Cardiac muscle cell (in vitro differentiated cells and primary cell): ENCODE measurements at places on chromosomes 4 and X. TPM values are rescaled to one million over a fixed set of nuclear protein-coding genes. Genes with fewer than 3 reads are reported as not detected.

DNA sequence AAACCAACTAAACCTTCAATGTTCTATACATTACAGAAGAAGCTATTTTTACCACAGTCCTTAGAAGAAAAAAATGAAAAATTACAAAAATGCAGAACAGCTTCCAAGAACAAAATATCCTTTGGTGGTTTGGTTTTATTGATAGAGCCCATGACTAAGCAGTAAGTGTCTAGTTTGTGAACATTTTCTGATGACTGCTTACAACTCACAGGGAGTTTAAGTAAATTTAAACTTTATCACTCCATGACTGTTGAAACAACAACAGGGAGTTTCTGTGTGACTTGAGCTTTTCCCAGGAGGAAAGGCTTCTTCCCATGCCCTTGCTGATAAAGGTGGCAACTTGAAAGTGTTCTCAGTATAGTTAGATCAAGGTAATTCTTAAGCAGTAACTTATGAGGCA, 2.9 kb downstream of the PF4 start:
- no peaks in the 10 kb centered on the region for H3K27me3 ChIP-seq
- H3K4me1 ChIP-seq: no peaks in the 10 kb centered on the region
- no peak overlapping the region for H3K4me3 ChIP-seq
- DNase-seq: peak; percentile 87

- peaks cover 18% of the 10 kb centered on the region for H3K4me1 ChIP-seq
- no peak overlapping the region for H3K27ac ChIP-seq
- no peaks in the 10 kb centered on the region for H3K36me3 ChIP-seq
- no peak overlapping the region for H3K4me3 ChIP-seq
- DNase-seq: no peak
Observed at GRCh38 chr4:3462321-3462789, 751 bp upstream of the DOK7 start.

DNA sequence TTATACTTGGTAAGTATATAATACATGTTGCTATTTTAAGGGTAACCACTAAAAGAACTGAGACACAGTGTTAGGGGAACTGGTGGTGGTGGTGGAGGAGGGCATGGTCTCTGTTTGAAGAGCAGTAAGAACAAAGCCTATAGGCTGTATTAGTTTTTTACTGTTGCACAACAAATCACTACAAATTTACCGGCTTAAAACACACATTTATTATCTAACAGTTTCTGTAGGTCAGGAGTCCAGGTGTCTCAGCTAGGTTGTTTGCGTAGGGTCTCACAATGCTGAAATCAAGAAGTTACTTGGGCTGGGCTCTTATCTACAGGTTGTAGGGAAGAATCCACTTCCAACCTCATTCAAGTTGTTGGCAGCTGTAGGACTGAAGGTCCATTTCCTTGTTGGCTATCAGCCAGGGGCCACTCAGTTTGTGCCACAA, 52.6 kb downstream of the CASK start:
- no peak for DNase-seq
- no peaks in the 10 kb centered on the region for H3K27me3 ChIP-seq
- H3K27ac ChIP-seq: peak overlapping the region; percentile 9
- H3K36me3 ChIP-seq: no peaks in the 10 kb centered on the region
- H3K4me1 ChIP-seq: peaks cover 6% of the 10 kb centered on the region
- no peak overlapping the region for H3K4me3 ChIP-seq

- no peak overlapping the region for H3K27ac ChIP-seq
- no peaks in the 10 kb centered on the region for H3K36me3 ChIP-seq
- DNase-seq: peak; percentile 54
- no peak overlapping the region for H3K4me3 ChIP-seq
- H3K4me1 ChIP-seq: no peaks in the 10 kb centered on the region
Observed at GRCh38 chrX:108199691-108200090, 108.1 kb downstream of the ATG4A start.

GRCh38 chrX:106802063-106802387, 448 bp upstream of the TBC1D8B start:
- H3K27me3 ChIP-seq: peaks cover 59% of the 10 kb centered on the region
- no peak for DNase-seq

- H3K27ac ChIP-seq: peak overlapping the region; percentile 83
- H3K4me1 ChIP-seq: peaks cover 23% of the 10 kb centered on the region
- H3K36me3 ChIP-seq: no peaks in the 10 kb centered on the region
- no peak overlapping the region for H3K4me3 ChIP-seq
Observed at GRCh38 chrX:39427492-39427891, 626.2 kb downstream of the MID1IP1 start.

SULT1E1 gene
- not detected in 2 replicates for total RNA-seq

DNA sequence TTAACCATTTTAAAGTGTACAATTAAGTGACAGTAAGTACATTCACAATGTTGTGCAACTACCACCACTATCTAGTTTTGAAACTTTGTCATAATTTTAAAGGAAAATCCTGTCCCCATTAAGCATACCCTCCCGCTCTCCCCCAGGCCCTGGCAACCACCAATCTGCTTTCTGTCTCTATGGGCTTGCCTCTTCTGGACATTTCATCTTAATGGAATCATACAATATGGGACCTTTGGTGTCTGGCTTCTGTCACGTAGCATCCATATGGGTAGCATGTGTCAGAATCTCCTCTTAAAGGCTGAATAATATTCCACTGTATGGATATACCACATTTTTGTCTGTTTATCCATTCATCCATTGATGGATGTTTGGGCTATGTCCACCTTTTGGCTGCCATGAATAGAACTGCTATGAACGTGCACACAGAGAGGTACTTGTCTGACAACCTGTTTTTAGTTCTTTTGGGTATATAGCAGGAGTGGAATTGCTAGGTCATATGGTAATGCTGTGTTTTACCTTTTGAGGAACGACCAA, 61.5 kb downstream of the ELF4 start:
- no peaks in the 10 kb centered on the region for H3K27me3 ChIP-seq
- H3K27ac ChIP-seq: no peak overlapping the region
- no peaks in the 10 kb centered on the region for H3K4me1 ChIP-seq
- H3K4me3 ChIP-seq: no peak overlapping the region

PRIMPOL gene
- 16.5 and 30.1 TPM in 2 replicates for total RNA-seq

DNA sequence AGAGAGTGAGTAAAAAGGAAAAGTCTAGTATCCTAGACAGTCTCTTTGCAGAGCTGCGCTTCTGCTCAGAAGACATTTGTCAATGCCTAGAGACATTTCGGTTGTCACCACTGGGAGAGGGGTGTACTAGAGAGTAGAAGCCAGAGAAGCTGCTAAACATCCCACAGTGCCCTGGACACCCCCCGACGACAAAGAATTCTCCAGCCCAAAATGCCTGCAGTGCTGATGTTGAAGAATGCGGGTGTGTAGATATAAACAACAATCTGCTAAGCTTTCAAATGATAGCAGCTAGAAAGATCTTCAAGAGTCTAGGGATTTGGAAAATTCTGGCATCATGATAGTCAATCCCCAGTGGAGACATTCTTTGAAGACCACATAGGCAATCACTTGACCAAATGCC, 90.1 kb downstream of the PALLD start:
- DNase-seq: no peak
- no peaks in the 10 kb centered on the region for H3K27me3 ChIP-seq
- H3K4me1 ChIP-seq: peaks cover 7% of the 10 kb centered on the region
- H3K36me3 ChIP-seq: no peaks in the 10 kb centered on the region

GSX2 gene
- total RNA-seq: not detected in 2 replicates

- peak; percentile 0 for DNase-seq
- H3K4me3 ChIP-seq: no peak overlapping the region
- no peak overlapping the region for H3K27ac ChIP-seq
- H3K27me3 ChIP-seq: no peaks in the 10 kb centered on the region
- no peaks in the 10 kb centered on the region for H3K4me1 ChIP-seq
Observed at GRCh38 chrX:83845397-83845796, 15.5 kb upstream of the CYLC1 start.

- H3K4me3 ChIP-seq: no peak overlapping the region
- no peaks in the 10 kb centered on the region for H3K27me3 ChIP-seq
- no peaks in the 10 kb centered on the region for H3K4me1 ChIP-seq
- no peak overlapping the region for H3K27ac ChIP-seq
- DNase-seq: no peak
- H3K36me3 ChIP-seq: no peaks in the 10 kb centered on the region
Observed at GRCh38 chr4:125041372-125041930, 273.3 kb upstream of the FAT4 start.

FHIP1A gene
- total RNA-seq: 5.6 and 15.5 TPM in 2 replicates
